CD4-positive, alpha-beta memory T cell (primary cell): ENCODE measurements at places on chromosomes 3 and 15.

- no peak for DNase-seq
Measured at GRCh38 chr15:66089509-66089908, 164.0 kb downstream of the MEGF11 start.

GRCh38 chr3:11167590-11167989, 13.3 kb downstream of the HRH1 start:
- DNase-seq: no peak

- no peak for DNase-seq
Measured at GRCh38 chr3:112685420-112685819, 44.5 kb upstream of the CCDC80 start.

GRCh38 chr3:161989012-161989411, 492.4 kb downstream of the OTOL1 start:
- no peak for DNase-seq

- DNase-seq: no peak
Measured at GRCh38 chr15:51260202-51260601, 78.2 kb downstream of the CYP19A1 start.

DNA sequence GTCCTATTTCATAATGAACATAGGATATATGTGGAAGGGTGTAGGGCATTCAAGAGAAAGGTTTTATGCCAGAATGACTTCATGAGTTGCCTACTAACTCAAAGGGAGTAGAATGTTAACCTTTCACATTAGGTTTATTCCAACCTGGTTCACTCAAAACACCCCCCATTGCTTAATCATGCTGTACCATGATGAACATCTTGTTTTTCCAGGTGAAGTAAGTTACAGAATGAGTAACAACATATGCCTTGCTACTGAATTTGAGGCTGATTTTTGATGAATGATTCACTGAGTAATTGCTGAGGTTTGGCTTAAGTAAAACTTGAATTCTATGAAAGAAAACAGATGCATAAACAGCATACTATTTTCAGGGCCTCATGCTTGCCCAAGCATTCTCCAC, 5.9 kb upstream of the CLDN16 start:
- DNase-seq: no peak

DNA sequence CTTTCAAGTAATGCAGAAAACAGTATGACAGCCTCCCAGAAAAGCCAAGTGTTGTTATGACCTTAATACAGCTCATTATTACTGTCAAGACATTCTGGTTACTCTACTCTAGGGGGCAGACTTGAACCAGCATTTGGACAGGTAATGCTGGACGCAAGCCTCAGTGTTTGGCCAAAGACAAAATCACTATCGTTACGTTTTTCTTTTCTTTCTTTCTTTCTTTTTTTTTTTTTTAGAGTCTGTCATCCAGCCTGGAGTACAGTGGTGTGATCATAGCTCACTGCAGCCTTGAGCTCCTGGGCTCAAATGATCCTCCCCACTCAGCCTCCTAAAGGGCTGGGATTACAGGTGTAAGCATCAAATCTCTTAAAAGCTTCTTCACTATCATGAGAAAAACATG, 29.4 kb upstream of the TMEM45A start:
- DNase-seq: no peak

DNA sequence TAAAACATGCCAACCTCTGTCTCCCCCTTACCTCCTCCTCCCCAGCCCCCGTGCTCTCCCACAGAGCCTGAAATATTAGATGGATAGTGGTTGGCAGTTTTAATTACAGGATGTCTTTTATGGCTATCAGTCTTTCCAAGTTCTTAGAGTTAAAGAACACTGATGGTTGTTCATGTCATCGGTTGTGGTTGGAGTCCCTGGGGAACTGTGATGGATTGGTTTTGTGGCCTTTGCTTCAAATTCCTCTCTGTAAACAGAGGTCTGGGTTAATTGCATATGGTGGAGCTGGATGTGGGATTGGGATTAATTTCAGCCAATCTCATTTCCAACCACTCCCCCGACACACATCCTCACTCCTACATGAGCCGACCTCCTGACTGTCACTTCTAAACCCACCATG, 164.5 kb upstream of the PROK2 start:
- DNase-seq: no peak

DNA sequence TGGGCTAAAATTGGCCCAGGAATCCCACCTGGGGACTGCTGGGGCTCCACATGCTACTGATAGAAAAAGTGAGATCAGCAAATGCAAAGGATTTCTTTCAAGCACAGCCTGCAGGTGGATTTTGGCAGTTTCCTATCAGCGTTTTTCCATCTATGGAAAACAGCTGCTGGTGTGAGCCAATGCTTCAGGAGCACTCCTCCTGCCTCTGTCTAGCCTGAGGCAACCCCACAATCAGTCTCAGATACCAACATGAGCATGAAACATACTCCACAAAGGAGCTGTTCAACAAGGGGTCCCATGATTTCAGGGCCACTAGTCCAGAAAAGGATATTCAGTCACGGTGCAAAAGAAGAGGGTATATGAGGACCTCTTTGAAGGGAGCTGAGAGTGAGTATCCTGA, 311.5 kb upstream of the THBS1 start:
- no peak for DNase-seq

DNA sequence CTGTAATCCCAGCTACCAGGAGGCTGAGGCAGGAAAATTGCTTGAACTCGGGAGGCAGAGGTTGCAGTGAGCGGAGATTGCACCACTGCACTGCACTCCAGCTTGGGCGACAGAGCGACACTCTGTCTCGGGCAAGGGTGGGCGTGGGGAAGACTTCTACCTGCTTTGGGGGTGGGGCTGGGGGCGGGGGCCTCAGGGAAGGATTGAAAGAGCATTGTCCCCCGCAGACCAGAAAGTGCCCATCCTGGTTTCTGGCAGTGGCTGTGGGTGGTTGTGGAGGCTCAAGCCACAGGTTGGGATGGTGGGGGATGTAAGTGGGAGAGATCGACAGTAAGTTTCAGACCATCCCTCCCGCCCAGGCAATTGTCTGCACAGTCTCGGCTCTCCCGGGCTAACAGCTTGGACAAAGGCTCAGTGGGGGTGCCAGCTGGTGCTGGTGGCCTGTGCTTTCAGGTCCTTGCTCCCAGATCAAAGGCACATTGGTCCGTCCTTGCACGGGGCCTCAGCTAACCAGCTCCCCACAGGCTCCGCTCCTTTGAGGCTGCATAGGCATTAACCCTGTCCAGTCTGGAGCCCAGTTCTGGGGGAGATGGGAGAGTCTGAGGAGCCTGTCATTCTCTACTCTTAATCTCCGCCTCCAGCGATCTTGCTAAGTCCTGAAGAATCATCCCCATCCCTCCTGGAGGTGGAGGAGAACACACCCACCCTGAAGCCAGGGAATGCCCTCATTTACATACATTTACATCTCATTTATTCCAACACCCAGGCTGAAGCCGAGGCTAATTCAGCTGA, 8.6 kb downstream of the SCN5A start:
- DNase-seq: no peak

- DNase-seq: no peak
Measured at GRCh38 chr3:107775974-107776373, 253.2 kb downstream of the BBX start.

DNA sequence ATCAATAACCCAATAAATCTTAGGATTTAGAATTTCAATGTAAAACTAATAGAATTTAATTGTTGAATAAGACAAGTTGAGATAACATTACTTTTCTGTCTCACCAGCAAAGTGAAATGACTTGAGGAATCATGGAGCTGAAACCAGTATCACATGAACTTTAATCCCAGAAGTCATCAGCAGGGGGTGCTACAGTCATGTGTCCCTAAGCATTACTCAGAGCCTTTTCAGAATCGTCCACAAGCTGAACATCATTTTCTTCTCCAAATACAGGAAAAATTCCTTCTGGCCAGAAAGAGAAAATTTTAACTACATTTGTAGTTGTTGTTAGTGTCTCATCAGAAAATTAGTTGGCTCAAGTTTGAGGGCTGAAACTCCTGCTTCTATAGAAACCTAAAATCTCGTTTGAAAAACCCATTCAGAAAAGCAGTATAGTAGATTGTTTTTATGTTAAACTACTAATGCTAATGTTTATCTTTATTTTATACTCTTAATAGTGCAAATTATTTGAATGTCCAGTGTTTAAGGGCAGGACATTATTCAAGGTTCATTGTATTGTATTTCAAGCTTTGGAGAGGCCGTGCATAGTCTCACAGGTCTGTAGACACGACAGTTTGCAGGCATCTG, 384.1 kb downstream of the PLOD2 start:
- no peak for DNase-seq

DNA sequence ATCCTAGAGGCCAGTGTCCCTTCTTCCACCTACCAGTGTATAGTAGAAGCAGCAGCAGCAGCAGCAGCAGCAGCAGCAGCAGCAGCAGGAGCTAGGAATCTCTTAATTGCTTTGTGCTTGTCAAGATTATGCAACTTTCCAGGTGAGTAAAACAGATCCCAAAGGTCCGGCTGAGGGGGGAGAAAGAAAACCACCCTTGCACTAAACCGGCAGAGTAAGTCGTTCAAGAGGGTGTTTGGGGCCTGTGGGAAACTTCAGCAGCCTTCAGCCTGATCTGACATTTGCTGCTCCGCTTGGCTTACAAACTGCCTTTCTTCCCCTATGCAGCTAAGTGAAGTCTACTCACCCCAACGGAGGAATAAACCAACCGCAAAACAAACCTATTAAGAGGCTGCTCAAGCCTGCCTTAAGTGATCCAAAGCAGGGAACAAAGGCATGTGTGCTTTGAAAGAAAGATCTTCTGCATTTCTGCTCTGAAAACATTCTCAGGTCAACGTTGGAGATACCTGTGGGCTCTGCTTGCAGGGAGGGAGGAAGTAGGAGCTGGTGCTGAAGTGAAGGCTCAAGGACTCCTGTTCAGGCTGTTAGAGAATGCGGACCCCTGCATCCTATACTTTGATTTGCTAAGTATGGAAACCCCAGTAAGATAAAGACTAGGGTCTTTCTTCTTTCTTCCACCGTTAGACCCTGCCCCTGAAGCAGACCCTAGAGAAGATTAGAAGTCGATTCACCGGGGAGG, 35.7 kb upstream of the DLG1 start:
- DNase-seq: no peak

DNA sequence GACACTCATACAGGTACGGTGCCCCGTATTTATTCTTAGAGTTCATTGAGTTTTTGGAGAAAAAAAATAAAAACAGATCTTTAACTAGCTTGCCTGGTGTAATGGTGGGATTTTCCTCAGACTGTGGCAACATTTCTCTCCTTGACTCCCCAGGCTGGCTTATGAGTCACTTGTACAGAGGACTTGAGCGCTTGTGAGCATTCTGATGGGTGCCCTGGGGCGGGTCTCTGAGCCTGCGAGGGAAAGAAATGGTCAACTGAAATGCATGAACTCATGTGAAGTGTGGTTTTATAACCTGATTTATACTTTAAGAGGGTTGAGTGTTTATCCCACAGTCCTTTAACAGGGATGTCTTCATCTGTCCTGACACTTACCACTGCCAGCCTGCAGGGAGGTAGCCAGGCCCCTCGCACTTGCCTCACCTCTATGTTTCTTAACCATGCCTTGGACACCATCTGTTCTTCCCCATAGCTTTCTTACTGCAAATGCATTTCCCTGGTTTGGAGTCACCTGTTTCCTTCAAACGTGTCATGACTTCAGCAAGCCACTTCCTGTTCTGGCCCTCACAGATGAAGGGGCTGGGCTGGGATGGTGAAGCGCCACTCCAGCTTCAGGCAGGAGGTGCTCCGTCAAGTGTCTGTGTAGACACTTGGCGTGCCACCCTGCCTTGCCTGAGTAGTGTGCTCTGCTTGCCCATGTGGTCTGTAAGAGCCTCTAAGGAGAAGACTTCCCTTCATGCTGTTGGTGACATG, 118.7 kb downstream of the PDE8A start:
- no peak for DNase-seq

- DNase-seq: no peak
Measured at GRCh38 chr15:55721554-55722185, 21.3 kb downstream of the PRTG start.

- DNase-seq: no peak
Measured at GRCh38 chr15:83457149-83457548, 10.0 kb downstream of the SH3GL3 start.

GRCh38 chr3:58572634-58573230, 4.5 kb downstream of the FAM107A start:
- no peak for DNase-seq

DNA sequence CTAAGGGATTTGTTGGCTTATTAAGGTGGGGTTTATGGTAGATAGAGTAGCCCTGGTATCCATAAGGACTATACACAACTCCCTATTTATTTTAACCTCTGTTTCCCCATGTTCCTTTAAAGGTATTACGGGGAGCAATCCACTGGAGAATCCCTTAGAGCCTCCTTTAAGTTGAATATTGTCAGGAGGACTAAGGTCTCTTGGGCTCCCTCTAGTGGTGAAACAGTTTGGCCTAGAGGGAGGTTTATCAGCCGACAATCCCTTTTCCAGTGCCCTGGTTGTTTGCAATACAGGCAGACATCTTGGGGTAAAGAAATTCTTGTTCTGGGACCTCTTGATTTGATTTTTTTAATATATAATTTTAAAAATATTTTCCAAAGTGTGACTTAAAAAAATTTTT, 12.9 kb downstream of the OPA1 start:
- DNase-seq: peak; percentile 51

DNA sequence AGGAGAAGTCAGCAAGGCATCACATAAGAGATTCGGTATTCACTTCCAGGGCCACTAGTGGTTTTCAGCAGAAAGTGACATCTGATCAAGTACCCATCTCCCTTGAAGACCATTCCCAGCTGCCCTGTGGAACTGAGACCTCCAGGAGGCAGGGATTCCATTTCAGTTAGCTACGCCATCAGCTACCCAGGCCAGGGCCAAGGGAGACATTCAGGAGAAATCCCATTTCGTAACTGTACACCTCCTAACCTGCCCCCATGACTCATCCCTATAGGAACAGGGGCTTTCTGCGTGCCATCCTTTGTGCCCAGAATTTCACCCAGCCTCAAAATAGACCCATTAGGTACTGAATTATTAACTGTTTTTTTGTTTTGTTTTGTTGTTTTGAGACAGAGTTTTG, 24.7 kb downstream of the SPATA12 start:
- DNase-seq: no peak

DNA sequence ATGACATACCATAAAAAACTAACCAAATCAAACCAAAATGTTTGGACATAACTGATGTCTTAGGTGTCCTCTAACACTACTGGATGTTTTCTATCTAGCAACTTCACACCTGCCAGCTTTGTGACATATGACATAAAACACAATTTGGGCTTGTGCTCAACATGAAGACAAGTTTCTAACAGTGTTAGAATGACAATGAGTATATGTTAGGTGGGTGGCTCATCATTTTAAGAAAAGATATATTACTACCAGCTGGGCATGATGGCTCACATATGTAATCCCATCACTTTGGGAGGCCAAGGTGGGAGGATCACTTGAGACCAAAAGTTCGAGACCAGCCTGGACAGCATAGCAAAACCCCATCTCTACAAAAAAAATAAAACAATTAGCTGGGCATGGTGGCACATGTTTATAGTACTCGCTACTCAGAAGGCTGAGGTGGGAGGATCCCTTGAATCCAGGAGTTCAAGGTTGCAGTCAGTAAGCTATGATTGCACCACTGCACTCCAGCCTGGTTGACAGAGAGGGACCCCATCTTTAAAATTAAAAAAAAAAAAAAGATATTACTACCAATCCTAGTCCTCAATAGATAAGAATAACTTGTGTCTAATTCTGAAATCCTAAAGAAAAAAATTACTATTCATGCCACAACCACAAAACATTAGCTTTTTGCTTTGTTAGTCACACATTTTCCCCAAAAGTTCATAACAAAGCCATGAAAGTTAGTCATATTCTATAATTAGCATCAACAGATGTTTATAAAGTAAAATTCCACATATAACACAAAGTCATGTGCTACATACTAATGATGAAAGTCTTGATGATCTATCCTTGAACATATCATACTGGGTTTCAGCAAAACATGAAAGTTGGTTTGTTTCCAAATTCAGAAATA, 59.9 kb downstream of the LRRFIP2 start:
- no peak for DNase-seq
